ENCODE measurements at places on chromosomes 2 and 18.

- DNase-seq = no peak
Measured at GRCh38 chr18:46843372-46843771, 73.9 kb downstream of the PIAS2 start.

GRCh38 chr2:84959566-84960506, 11.1 kb upstream of the KCMF1 start:
- no peak for DNase-seq

DNA sequence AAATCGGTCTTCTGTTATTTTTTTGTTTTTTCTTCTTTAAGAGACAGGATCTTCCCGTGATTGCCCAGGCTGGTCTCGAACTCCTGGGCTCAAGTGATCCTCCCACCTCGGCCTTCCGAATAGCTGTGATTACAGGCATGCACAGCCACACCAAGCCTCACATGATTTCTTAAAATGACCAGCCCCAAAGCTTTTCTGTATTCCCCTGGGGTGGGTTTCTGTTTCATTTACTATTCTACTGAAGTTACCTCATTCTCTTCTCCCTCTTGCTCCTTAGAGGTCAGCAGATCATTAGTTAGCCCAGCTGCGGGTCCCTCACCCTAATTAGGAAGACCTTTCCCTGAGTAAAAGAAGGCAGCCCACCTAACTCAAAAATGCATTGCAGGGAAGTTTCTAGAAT, 27.6 kb downstream of the SLC1A4 start:
- DNase-seq = no peak

DNA sequence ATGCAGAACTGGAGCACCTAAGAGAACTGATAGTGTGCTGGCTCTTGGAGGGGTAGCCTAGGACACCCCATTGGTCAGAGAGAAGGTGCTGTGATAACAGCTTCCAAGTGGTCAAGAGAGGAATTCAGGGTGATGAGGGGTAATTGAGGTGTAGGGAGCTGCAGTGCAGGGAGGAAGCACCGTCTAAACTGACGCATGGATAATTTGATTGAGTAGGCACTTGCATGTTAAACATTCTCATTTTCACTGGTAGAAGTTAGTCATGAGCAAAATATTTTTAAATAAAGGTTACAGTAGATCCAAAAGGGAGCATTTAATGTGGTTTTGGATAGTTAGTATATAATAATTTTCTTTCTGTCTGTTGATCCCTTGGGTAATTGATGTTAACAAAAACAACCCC, 155.1 kb upstream of the TCF4 start:
- no peak for DNase-seq

- no peak for DNase-seq
Measured at GRCh38 chr18:13461936-13462335, 243.4 kb downstream of the LDLRAD4 start.

- no peak for DNase-seq
Measured at GRCh38 chr18:48203961-48204666, 205.1 kb downstream of the ZBTB7C start.

DNA sequence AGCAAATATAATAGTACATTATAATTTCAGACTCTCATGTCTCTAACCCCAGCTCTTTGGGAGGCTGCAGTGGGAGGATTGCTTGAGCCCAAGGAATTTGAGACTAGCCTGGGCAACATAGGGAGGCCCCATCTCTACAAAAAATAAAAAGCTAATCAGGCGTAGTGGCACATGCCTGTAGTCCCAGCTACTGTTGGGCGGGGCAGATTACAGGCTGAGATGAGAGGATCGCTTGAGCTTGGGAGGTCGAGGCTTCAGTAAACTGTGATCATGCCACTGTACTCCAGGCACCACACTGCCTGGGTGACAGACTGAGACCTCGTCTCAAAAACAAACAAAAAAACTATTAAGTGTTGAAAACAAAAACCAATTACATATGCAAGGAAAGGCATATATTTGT, 123.0 kb upstream of the MYO3B start:
- no peak for DNase-seq

DNA sequence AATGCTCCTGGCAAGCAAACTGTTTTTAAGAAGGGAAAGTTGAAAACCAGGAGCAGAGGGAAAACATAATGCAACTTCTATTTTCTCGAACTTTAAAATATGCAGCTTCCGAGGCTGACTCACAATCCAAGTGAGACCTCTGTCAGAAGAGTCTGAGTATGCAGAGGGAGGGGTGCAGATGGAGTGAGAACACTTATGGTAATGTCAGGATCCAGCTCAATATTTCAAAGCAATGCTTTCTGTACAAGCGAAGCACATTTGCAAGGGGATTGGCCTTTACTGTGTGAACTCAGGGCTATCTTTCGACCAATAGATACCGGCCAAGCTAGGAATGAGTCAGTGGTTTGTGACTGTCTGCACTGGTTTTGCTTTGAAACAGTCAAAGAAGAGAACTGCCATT, 242.7 kb downstream of the CNTNAP5 start:
- DNase-seq = no peak

- no peak for DNase-seq
Measured at GRCh38 chr2:237662671-237663093, 35.3 kb downstream of the LRRFIP1 start.

GRCh38 chr18:506264-506663, 5.8 kb upstream of the COLEC12 start:
- no peak for DNase-seq

DNA sequence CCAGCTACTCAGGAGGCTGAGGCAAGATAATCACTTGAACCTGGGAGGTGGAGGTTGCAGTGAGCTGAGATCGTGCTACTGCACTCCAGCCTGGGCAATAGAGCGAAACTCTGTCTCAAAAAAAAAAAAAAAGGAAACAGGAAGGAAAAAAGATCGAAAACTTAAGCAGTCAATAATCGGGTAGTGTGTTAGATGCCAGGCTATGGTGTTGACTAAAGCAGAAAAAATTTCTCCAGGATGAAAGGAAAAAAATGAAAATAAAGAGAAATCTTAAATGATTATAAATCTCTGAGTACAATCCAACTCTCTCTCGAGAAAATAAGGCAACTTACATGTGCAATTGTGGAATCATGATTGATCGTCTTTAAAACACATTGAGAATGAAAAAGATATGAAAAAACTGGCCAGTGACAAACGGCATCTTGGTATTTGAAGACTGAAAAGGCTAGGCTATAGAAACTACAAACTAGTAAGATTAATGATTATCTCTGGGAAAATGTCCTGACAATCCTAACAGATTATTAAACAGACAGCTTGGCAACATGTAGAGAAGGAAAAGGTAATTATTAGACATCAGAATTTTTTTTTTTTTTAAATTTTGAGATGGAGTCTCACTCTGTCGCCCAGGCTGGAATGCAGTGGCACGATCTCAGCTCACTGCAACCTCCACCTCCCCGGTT, 16.3 kb upstream of the EPHA4 start:
- DNase-seq = no peak

GRCh38 chr2:191748528-191749180, 70.7 kb downstream of the NABP1 start:
- no peak for DNase-seq

- DNase-seq = no peak
Measured at GRCh38 chr2:213246497-213247281, 37.6 kb upstream of the SPAG16 start.

DNA sequence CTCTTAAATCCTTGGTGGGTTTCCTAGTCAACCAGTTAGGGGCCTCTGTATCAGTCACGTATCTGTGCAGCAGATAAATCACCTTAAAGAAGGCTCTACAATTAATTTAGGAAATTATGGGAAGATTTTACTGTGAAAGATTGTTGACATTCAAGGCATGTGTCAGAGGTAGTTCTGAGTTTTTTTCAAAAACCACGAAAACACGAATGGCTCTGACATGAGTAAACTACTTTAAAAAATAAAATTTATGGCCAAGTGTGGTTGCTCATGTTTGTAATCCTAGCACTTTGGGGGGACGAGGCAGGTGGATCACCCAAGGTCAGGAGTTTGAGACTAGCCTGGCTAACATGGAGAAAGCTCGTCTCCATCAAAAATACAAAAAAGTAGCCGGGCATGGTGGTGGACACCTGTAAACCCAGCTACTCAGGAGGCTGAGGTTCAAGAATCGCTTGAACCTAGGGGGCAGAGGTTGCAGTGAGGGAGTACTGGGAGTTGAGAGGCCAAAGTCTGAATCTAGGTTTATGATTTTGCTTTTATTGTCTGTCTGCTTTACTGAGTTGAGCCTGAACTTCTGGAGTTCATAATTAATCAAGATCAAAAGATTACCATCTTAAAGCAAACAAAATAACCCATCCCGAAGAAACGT, 77.1 kb downstream of the SPRED2 start:
- no peak for DNase-seq

DNA sequence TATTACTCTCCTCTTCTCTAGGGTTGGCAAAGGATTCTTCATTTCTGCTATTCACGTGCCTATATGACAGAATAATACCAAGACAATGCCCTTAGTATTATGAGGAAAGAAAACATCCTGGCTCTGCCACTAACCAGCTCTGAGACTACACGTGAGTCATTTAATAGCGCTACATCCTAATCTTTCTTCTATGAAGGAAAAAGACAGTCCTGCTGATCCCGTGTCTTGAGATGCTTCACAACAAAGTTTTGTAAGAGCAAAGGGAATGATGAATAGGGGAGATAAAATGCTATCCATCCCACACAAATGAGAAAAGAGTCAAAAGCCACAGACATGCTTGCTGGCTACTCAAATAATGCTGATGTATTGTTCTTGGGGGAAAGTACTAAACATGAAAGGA, 152.8 kb downstream of the PID1 start:
- no peak for DNase-seq

GRCh38 chr18:27447451-27447881, 262.4 kb upstream of the CHST9 start:
- no peak for DNase-seq

DNA sequence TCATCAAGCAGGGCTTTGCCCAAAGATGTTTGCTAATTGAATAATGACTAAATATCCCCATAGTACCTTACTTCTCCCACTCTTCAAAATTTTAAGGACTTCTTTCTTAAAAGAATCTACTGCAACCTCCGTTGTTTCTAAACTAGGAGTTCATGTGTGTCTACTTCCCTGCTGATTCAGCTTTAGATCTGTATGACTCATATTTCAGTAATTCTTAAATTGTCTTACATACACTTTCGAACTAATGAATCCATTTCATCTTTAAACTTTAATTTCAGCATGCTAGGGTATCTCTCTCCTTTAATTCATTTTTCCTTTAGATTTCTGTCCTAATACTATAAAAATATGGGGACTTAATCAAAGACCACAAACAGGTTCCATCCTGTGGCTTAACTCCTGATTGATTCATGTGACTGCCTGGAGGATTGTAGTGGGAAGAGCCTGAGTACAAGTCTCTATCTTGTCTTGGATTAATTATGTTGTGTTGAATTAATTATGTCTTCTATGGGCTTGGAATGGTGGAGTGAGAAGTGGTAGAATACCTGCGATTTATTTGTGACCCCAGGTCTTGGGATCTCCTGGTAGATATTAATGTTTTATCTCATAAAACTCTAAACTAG, 24.9 kb upstream of the COL5A2 start:
- DNase-seq = no peak

- DNase-seq = no peak
Measured at GRCh38 chr2:101047075-101047766, 45.1 kb downstream of the RPL31 start.

DNA sequence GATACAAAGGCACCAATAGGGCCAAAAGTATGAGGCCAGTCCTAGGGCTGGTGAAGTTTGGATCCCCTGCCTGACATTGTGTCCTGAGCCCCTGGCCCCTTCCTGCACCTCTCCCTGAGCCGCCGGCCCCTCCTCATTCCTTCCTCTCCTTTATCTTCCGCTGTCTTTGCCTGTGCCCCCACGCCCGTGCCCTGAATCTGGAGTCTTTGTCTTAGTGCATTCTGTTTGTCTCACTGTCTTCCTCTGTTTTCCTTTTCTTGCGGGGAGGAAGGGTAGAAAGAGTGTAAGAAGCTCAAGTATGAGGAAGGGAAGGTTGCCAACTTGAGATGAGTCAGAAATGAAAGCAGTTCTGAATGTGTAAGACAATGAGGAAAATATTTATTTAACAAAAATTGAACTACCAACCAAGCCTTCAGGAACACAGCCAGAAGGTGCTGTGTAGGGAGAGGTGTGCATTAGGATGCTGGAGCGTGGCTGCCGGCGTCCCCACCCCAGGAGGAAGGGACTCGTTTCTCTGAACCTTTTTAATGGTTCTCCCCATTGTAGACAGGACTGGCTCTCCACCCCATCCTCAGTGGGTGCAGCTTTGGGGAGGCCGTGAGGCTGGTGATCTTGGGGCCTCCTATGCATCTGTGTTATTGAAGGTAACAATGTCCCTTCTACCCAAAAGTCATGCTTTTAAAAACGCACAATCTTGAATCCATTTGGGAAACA, 133.1 kb downstream of the NEDD4L start:
- DNase-seq = no peak

- DNase-seq = no peak
Measured at GRCh38 chr18:57624988-57625387, 3.4 kb upstream of the NARS1 start.

- DNase-seq = no peak
Measured at GRCh38 chr2:240477916-240478315, 42.5 kb downstream of the GPC1 start.

GRCh38 chr2:205293559-205293958, 388.7 kb upstream of the NRP2 start:
- no peak for DNase-seq

GRCh38 chr2:102052365-102052764, 60.6 kb downstream of the IL1R2 start:
- DNase-seq = no peak

DNA sequence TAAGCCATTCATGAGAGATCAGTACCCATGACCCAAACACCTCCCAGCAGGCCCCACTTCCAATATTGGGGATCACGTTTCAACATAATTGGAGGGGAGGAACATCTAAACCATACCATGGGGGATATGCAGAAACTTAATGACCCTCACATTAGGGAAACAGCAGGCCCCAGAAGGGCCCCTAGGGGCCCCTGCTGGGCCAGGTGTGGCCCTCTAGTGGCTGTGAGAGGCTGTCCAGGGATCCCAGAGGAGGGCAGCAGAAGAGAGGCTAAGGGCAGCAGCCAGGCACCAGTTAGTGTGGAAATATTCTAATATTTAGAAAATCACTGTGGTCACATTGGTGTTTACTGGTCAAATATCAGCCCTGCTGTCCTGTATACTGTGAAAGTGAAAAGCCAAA, 49.3 kb upstream of the ANKRD44 start:
- no peak for DNase-seq

GRCh38 chr2:231152800-231153557, 28.1 kb upstream of the HTR2B start:
- DNase-seq = no peak

DNA sequence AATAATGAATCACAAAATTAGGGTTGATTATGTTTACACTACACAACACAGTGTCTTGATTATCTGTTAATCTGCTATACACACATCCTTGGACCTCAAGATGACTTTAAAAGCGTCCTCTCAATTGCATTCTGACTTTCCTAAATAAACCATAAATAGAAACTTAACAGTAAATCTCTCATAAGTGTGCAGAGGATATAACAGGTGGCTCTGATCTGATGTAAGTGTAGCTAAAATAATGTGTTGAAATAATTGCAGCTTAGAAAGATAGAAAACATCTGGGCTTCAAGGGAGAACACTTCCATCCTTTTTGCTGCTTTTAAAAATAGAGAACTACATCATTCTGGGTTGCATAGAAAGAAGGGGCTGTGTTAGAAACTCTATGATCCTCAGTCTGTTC, 78.4 kb upstream of the EFEMP1 start:
- DNase-seq = no peak

- DNase-seq = no peak
Measured at GRCh38 chr2:26756337-26756736, 7.7 kb upstream of the SLC35F6 start.

Data from activated naive CD4-positive, alpha-beta T cell (primary cell).